ENCODE measurements at places on chromosomes 12 and 14.

- no peak for DNase-seq
Observed at GRCh38 chr14:58625438-58625837, 12.3 kb upstream of the DACT1 start.

GRCh38 chr14:64465191-64465822, at the start of gene AKAP5:
Gene AKAP5 (plus strand): TSS chr14:64465499. CDS start chr14:64468395, 2,896 bp downstream.
- DNase-seq = peak; percentile 83

DNA sequence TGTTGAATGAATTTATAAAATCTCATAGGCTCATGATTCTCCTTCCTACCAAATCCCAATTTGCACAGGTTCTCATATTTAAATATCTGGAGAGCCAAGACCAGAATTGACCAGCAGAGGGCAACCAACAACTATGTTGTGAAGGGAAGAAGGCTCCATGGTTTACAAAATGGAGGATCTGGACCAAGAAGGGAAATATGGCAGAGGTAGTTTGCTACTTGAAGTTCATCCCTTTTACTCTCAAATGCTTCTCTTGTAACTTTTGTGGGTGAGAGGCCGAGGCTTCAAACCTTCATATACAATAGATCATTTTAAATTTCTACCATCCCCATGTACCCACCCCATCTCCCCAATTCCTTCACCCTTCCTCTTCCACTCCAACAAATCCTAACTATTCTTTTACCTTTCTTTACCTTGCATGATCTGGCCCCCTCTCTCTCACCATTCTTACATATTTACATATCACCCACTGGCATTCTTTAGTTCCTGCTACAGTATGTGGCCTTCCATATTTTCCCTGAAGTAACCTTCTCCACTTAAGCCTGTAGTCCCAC, 3.8 kb upstream of the SMARCC2 start:
- DNase-seq = peak; percentile 82

GRCh38 chr14:39884091-39884490, 451.9 kb upstream of the FBXO33 start:
- DNase-seq = no peak

DNA sequence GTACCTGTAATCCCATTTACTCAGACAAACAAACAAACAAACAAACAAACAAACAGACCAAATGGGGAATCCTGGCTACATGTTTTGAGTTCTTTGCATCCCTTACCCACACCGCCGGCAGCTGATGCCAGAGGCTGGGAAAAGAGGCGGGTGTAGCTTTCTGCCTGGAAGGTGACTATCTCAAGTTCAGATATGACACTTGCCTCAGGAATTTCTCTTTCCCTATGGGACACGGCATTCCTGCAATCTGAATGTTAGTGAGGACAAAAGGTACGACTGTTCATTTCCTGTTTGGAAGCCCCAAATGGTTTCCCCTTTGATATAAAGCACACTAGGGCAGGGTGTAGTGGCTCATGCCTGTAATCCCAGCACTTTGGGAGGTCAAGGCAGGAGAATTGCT, 2.9 kb downstream of the MYL2 start:
- DNase-seq = no peak

DNA sequence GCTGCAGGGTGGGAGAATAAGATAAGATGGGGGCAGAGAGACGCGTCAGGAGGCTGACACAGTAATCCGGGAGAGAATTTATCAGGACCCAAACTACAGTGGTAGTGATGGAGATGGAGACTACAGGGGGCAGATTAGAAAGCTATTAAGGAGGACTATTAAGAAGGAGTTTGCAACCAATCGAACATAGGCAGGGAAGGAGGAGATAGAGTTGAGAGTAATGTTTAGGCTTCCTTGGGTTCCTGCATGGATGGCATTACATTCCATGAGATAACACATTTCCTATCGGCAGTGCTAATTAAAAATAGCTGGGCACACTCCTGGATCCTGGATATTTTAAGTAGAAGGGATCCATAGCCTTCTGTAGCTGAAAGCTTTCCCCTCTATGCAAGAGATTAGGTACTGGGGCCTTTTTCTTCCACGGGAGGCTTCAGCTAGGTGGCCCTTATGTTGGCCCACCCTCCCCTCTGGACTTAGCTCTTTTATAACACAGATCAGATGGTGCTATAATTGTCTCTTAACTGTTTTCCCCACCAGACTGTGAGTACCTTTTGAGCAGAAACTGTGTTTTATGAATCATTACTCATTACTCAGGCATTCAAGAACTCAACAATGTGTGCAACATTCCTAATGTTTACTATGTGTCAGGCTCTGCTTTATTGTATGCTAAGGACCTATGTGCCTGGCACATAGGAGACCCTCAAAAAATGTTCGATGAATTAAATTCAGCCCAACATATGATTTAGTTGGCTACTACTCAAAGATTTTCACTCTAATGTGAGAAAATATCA, 113.0 kb downstream of the RMST start:
- DNase-seq = no peak

GRCh38 chr12:119699199-119699760, 31.3 kb downstream of the PRKAB1 start:
- DNase-seq = no peak

- no peak for DNase-seq
Observed at GRCh38 chr12:5318874-5319273, 113.0 kb upstream of the NTF3 start.

DNA sequence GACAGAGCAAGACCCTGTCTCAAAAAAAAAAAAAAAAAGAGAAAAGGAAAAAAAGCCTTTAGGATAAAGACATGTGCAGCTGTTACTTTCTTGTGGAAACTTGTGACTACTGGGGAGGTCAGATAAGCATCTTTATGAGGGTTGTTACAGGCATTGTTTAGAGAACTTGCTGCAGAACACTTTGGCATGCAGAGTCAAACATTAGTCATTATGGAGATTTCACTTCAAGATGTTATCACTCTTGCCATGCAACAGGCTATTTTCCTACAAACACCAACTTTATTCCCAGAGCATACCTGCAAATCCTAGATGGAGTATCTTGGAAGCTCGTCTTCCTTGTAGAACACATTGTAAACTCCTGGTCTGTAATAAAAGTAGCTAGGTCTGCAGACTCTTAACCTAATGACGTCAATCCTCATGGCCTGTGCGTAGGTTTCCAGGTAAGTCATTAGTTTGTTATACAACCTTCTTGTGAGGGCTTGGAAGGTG, 36.3 kb upstream of the WDR89 start:
- no peak for DNase-seq

GRCh38 chr12:7907009-7907408, 29.0 kb downstream of the SLC2A3 start:
- DNase-seq = no peak

DNA sequence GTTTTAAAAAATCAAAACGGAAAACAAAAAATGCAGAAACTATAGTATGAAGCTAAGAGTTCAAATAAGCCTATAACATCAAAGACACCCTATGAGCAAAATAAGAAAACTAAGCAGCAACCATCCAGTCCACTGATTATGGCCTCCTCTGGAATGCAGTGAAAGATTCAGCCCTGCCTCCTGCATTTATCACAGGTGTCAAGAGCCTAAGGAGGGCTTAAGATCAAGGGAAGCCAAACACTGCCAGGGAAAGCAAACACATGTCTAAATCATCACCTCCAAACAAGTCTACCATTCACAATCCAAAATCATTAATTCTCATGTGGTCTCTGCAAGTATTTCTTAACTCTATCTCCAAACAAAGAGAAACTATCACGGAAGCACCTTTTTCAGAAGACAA, 28.4 kb downstream of the SARNP start:
- no peak for DNase-seq

GRCh38 chr14:105316577-105316941, 2.0 kb downstream of the PACS2 start:
- DNase-seq = no peak

DNA sequence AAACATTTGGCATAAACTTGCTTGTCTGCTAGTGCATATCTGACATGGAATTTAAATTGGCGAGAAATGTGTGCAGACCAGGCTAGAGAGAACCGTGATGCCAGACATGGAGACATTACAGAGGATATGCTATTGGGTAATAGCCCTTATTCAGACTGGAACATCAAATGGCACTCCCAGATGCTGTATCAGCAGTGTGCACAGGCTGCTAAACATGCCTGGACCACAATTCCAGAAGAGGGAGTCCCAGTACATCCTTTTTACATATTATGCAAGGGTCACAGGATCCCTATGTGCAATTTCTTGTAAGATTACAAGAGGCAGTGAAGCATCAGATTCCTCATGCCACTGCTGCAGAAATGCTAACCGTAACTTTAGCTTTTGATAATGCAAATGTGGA, 354.5 kb upstream of the FOXG1 start:
- DNase-seq = no peak

GRCh38 chr14:56205881-56206280, 87.7 kb downstream of the PELI2 start:
- DNase-seq = no peak

- DNase-seq = peak; percentile 4
Observed at GRCh38 chr14:90491911-90492531, 95.2 kb downstream of the CALM1 start.
